NCI-H1930 (cell line): ENCODE measurements at places on chromosomes 1 and 21.

- DNase-seq = no peak
Observed at GRCh38 chr1:49351768-49352167, 575.1 kb upstream of the BEND5 start.

DNA sequence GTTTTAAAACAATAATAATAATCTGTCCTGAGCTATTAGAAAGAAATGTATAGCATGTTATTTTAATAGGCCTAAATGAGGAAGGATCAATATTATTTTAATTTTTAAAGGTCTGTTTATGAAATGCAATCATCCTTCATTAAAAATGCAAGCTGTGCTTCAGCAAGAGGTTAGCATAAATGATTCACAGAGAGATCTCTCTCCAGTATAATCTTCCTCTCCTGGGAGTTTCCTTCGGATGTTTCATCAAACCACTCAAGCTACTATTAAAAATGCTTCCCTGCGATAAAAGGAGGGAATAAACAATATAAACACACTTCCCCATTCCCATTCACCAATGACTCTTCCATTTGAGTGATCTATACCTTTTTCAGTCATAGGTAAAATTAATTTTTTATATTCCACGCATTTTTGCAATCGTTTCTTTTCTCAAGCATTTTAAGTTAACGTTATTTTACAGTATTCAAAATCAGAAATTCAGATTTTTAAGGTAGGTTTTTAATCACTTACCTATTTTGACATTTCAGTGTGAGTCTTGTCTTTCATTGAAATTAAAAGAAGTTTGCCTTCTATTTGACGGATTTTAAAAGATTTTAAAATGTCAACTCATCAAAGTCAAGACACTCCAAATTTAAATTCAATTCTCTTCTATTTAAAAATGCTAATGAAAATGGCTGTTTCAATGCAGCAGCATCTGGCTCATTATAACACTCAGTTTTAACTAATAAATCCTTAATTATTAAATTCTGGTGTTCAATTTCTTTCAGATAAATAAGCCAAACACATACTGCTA is 64.3 kb downstream of the RERE start:
- no peak for DNase-seq

DNA sequence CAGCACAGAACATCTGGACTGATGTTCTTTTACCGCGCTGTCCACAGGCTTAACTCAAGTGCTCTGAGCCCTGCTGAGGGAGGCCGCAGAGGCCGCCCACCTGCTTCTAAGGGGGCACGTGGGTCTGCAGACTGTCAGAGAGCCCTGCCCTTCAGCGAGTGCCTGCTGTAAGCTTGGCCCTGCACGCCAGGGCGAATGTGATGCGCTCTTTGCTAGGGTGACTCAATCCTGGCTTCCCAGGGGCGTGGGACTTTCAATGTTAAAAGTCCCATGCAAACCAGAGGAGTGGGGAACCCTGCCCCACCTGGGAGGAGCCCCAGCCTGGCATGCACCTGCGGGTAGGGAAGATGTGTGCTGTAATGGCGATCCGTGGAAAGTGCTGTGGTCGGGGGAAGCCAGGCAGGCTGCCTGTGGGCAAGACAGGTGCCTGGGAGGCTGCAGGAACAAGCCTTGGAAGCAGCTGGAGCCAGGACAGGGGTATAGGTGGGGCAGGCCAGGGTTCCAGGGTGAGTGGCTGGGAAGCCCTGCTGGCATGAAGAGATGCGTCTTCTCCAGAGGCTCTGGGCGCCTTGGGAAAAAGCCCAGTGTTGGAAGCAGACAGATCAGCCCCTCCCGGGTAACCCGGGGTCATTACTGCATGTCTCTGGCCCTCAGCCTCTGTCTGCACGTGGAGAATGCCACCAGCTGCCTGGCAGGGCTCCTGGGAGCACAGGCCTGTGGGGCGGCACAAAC is 594 bp upstream of the PANK4 start:
- no peak for DNase-seq

DNA sequence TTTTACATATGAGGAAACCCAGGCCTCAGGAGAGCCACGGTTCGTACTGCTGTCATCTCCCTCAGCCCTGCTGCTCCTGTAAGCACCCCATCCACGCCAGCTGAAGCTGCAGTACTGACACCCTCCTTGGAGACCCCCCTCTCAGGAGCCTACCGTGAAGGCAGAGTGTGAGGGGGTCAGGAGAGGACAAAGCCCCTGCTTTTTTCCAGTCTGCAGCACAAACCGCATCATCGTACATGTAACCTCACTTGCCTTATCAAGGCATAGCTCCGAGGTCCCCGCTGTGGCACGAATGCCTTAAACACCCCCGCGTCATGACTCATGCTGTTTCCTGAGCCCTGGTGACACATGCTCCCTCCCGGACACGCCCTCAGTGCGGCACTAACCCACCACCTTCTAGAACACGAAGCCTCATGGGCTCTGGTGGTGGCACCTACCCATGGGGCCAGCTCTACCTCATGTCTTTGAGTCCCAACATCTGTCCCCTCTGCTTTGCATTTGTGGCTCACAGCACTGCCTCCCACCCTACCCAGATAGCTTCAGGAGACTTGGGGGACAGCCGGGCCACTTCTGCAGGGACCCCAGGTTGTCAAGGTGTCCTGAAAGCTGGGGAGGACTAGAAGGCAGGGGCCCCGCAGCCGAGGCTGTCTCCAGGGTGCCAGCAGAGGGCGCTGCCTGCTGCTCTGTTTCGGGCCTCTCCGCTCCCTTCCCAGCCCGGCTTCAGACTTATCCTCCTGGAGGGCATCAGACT is 4.9 kb downstream of the SH3BGRL3 start:
- no peak for DNase-seq
